ENCODE measurements at places on chromosomes 16 and 17. TPM values are rescaled to one million over a fixed set of nuclear protein-coding genes. Genes with fewer than 3 reads are reported as not detected.

The SLC5A11 gene
- polyA plus RNA-seq = 2.5 TPM

- no peak for DNase-seq
These were observed 222.3 kb downstream of the MSI2 start for GRCh38 chr17:57478478-57479250.

DNA sequence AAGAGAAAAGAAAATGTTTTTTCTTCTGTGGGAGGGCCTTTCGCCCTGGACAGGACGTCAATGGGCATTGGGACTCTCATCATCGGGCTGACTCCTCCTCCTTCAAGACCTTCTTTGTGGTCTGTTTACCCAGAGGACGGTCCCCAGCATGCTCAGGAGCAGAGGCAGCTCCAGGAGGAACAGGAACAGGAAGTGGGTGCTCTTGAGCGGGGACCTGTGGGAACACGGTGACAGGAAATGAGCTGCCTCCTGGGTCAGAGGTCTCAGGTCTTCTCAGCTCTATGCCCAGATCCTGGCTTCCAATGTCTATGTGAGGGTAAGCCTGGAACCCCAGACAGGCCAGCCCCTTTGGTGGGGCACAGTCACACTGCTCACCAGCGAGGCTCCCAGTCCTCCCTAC is 12.2 kb downstream of the CD300LD start:
- no peak for DNase-seq

DNA sequence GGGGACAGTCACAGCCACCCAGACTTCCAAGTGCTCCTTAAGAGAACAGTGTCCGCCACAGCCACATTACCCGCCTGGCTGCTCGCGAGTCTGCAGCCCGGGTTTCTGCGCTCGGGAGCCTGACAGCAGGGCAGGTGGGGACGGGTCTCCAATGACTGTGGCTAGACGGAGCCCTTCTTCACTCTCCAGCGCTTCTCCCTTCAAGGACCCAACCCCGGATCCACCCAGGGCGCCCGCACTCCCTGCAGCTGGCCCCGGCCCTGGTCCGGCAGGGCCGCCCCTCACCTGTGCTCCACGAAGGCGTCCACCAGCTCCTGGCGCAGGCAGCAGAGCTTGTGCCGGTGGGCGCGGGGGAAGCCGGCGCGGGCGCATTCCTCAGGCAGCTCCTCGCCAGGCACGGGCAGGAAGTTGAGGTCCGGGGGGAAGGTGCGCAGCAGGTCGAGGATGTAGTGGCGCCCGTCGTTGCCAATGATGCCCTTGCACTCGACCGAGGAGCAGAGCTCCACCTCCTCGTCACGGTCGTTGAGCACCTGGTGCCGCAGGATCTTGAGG is 13.9 kb downstream of the CLUH start:
- DNase-seq = no peak

The CCL8 gene
- not detected for polyA plus RNA-seq

DNA sequence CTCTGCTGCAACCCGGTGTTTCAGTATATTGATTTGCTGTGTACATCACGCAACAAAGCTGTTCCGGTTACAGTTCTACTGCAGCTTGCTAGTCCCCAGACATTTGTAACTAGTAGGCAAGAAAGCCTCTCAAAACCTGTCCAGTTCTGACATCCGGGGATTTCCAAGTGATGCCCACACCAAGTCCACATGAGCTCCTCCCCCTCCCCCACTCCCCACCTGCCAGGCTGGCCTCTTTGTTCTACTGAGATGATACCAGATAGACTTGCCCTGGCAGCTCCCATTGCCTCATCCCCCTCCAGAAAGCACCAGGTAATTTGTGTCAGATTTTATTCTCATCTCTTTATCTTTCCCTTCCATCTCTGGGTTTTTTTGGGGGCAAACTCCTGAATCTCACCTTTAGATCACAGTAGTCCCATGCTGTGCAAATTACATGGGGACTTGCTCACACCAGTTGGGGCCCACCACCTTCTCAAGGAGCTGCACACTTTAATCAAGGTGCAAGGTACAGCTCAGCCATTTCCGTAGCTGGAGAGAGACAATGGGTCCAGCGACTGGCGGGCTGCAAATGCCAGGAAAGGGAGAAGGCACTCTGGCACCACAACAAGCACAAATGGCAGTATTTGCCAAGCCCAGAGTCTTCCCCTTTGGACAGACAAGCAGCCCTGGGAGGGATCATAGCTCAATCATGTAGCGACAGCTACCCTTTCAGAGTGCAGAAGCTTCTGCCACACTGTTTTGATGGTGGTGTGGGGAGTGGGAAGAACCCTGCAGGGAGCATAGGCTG is 183.1 kb downstream of the CYLD start:
- DNase-seq = no peak

GRCh38 chr17:72609501-72609900 is 483.0 kb downstream of the SLC39A11 start:
- DNase-seq = no peak
